Ecto neural progenitor cell (in vitro differentiated cells): ENCODE measurements at places on chromosomes 13 and 19.
A peak's percentile ranks its signal among the peaks of the same experiment; 100 is the strongest.

DNA sequence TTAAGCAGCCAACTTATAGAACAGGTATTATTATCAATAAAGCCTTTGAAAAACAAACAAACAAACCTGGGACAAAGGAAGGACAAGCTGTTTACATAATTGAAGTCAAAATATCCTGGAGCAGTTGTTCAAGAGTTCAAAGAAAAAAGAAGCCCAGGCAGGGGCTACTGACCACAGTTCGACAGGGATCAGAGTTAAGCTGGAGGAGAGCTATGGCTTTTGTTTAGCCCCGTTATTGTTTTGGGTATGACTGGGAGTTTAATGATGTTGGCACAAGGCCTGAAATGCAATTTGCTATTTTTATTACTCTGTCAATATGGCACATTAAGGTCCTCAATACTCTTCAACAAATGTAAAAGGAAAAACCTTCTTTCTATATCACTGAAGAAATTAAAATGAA lies 624.4 kb upstream of the KLHL1 start:
- no peak for DNase-seq

- no peak for DNase-seq
Observed at GRCh38 chr13:36147330-36147729, 16.1 kb upstream of the DCLK1 start.

DNA sequence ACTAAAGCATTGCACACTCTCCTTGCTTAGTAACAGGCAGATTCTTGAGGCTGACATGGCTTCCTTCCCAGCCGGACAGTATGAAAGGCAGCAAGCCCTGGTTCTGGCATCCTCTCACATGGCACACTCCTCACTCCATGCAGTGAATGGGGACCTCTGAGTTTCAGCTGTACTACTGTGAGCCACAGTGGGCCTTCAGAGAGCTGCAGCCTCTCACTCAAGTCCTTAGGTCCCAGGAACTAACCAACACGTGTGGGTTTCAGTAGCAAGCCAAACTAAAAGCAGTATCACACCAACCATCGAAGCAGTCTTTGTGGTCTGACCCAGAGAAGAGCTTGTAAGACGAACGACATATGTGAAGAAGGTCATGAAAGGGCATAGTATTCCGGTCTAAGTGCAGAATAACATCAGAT lies 128.2 kb downstream of the TBC1D4 start:
- no peak for DNase-seq

- no peak for DNase-seq
Observed at GRCh38 chr19:5593343-5594255, 25.8 kb upstream of the TINCR start.

- DNase-seq, result no peak
Observed at GRCh38 chr19:5155586-5156210, 184.9 kb downstream of the PTPRS start.

GRCh38 chr13:51782026-51782710 lies 21.8 kb downstream of the DHRS12 start:
- no peak for DNase-seq

DNA sequence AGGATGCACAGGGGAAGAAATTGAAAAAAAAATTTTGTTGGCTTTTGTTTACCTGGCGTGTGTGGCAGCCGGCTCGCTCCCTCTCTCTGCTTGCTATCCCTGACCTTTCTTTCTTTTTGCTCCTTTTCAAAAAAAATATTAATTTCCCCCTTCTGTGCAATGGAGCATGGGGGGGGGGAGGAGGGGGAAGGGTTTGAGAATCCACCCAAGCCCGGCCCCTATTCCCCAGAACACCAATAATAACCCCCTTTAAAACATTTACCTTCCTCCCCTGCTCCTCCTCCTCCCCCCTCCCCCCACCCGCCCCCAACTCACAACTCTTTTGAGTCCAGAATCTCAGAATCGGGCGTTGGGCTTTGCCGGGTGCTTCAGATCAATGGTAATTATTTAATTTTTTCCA lies 28.4 kb downstream of the NFIX start:
- no peak for DNase-seq

GRCh38 chr13:26604784-26605545 lies 47.5 kb downstream of the WASF3 start:
- DNase-seq, result no peak

GRCh38 chr13:114146629-114147028 lies 14.2 kb upstream of the RASA3 start:
- no peak for DNase-seq

GRCh38 chr13:45851171-45851921 lies at the start of gene SIAH3:
Gene SIAH3, minus strand, starts transcription at chr13:45851753. Its CDS starts 124 bp downstream, at chr13:45851629.
- no peak for DNase-seq

DNA sequence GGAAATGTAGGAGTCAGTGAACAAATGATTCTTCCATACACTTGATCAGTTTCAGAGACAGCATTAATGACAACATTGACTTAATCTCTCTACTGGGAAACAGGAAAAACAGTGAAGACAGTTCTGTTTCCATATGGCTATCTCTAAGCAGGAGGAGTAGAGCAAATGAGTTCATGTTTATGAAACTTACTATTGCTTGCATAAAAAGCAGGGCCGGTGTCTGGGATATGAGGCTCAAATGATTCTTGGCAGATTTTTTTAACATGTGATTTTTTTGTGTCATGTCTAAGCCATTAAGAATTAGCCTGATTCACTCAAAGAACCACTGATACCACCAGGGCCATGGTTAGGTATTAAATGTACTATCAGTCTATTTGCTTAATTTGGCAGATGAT lies 141.9 kb downstream of the SLC7A1 start:
- DNase-seq, result no peak

GRCh38 chr19:38402967-38403674 lies at the start of gene FAM98C:
Gene FAM98C, plus strand, starts transcription at chr19:38403093. Its CDS starts 61 bp downstream, at chr19:38403154.
- peak; percentile 99 for DNase-seq

GRCh38 chr19:48405850-48406249 lies 12.4 kb downstream of the GRIN2D start:
- DNase-seq, result no peak

- peak; percentile 78 for DNase-seq
Observed at GRCh38 chr19:56120371-56121179, 520 bp downstream of the ZNF787 start.
